ENCODE measurements at places on chromosomes 4 and X.

- DNase-seq: peak; percentile 82
Measured at GRCh38 chrX:41333003-41333743, 789 bp upstream of the DDX3X start.

GRCh38 chrX:49754233-49754857 is 58.6 kb upstream of the PAGE1 start:
- peak; percentile 20 for DNase-seq

DNA sequence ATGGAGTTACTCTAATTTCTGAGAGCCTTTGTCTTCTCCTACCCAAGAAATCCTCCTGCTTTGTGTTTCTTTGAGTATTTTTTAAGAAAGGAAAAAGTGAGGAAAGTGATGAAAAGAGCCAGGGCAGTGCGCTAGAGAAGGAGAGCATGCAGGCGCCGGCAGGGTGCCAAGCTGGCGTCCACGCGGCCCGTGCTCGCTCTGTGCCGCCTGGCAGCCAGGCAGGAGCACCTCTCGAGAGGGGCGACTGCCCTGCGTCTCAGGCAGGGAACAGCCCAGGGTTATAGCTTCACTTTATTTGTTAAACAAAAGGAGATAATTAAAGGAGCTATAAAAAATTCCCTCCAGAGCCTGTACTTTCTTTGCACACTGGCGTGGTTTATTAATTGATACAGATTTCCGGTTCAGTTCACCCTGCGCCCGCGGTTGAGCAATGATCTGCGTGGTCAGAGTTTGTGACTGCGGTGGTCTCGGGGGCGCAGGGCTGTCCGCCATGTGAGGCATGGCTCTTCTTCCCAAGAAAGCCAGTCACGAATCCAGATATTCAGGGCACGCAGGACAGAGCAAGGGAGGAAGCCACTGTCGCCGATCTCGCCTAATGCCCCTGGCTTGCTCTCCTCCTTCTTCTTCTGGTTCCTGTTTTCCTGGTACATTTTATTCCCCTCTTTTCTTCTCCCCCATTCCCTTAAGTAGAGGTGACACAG is 110.8 kb upstream of the PAQR3 start:
- DNase-seq: no peak

GRCh38 chrX:42725196-42725595 is 52.8 kb downstream of the PPP1R2C start:
- no peak for DNase-seq

- no peak for DNase-seq
Measured at GRCh38 chrX:10450229-10450958, 170.0 kb downstream of the MID1 start.

DNA sequence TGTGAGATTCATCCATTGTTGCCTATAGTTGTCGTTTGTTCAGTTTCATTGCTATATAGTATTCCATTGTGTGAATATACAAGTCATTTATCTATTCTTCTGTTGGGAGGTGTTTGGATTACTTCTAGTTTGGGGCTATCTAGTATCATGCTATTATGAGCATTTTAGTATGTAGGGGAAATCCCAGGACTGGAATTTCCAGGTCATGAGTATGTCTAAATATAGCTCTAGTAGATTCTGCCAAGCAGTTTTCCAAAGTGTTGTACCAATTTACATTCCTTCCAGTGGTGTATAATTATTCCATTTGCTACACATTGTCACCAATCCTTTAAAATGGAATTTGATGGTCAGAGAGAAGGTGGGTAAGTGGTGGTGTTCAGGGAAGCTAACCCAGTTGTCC is 30.1 kb downstream of the EGFL6 start:
- DNase-seq: no peak

- no peak for DNase-seq
Measured at GRCh38 chrX:48961585-48962091, 4.2 kb upstream of the OTUD5 start.

DNA sequence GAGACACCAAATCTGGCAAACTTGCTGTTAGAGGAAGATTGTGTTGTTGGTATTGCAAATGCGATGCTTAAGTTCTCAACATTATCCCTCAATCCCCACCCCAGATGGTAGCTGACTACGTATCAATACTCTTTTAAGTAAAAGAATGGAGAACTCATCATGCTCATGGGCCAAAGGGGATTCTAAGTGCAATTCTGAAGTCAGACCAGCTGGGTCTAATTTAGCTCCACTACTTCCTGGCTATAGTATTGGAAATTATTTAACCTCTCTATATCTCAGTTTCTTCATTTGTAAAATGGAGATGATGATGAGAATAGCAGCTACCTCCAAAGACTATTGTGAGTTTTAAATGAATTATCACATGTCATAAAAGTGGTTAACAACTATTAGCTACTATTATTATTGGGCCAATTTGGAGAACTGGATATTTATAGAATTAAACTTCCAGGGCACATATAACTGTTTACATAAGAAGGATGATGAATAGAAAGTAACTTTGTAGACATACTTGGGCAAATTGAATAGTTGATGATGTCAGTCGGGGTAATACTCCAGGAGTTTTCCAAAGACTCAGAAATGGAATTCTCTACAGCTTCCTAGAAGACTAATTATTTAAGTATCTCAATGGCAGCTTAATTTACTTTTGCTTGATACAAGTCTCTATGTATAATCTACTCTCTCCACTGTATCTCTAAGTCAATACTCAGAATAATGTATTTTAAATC is 5.0 kb upstream of the SLAIN2 start:
- no peak for DNase-seq

DNA sequence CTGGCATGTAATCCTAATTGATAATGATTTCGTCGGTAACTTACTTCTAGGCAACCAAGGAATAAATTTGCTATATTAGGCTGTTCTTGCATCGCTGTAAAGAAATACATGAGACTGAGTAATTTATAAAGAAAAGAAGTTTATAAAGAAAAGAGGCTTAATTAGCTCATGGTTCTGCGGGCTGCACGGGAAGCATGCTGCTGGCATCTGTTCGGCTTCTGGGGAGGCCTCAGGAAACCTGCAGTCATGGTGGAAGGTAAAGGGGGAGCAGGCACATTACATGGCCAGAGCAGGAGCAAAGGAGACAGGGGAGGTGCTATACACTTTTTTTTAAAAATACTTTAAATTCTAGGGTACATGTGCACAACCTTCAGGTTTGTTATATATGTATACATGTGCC is 290.2 kb downstream of the STK32B start:
- DNase-seq: no peak

Measured in stimulated activated CD4-positive, alpha-beta T cell treated with anti-CD3 and anti-CD28 coated beads, Interleukin-2, amount 100 ng/mL, for 4 hours (primary cell).